Posterior vena cava (tissue), 2 donors: ENCODE measurements at places on chromosomes 7 and 10. TPM values are rescaled to one million over a fixed set of nuclear protein-coding genes. Genes with fewer than 3 reads are reported as not detected.

Gene SPDYE11
- not detected for total RNA-seq

Gene CALHM3
- not detected for total RNA-seq

Gene PODXL
- total RNA-seq, result 41.9 TPM

Gene ADAM8
- total RNA-seq, result 9.0 TPM

Gene SLC35G1
- total RNA-seq, result 3.1 TPM

Gene SPDYE1
- not detected for total RNA-seq
